ENCODE measurements at places on chromosomes 4 and X.

GRCh38 chrX:70504772-70505450, 60.3 kb downstream of the DLG3 start:
- no peak for DNase-seq
- no peaks in the 10 kb centered on the region for H3K27me3 ChIP-seq
- H3K36me3 ChIP-seq: no peaks in the 10 kb centered on the region
- H3K4me1 ChIP-seq: no peaks in the 10 kb centered on the region
- no peak overlapping the region for H3K27ac ChIP-seq

DNA sequence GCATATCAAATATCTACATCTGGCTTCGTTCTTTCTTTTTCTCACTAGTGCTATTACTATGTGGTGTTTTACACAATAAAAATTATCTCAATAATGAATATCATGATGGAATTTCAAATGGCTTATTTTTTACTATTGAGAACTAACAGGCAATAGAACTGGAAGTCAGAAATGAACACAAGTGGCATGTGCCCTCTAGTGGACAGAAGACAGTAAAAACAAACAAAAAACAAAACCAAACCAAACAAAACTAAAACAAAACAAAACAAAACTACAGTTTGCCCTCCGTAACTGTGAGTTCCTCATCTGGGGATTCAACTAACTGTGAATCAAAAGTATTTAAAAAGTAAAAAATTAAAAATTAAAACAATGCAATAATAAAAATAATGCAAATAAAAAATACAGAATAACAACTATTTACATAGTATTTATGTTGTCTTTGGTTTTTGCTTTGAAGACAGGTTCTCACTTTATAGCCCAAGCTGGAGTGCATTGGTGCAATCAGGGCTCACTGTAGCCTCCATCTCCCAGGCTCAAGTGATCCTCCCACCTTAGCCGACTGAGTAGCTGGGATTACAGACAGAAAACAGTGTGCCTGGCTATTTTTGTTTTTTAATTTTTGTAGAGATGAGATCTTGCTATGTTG, 195.6 kb upstream of the TACR3 start:
- no peaks in the 10 kb centered on the region for H3K27me3 ChIP-seq
- no peak overlapping the region for H3K4me3 ChIP-seq
- DNase-seq: no peak
- H3K27ac ChIP-seq: no peak overlapping the region
- H3K4me1 ChIP-seq: no peaks in the 10 kb centered on the region

GRCh38 chrX:150161193-150161592, 201.9 kb upstream of the MAMLD1 start:
- H3K4me1 ChIP-seq: no peaks in the 10 kb centered on the region
- H3K4me3 ChIP-seq: no peak overlapping the region
- no peaks in the 10 kb centered on the region for H3K36me3 ChIP-seq
- DNase-seq: no peak

DNA sequence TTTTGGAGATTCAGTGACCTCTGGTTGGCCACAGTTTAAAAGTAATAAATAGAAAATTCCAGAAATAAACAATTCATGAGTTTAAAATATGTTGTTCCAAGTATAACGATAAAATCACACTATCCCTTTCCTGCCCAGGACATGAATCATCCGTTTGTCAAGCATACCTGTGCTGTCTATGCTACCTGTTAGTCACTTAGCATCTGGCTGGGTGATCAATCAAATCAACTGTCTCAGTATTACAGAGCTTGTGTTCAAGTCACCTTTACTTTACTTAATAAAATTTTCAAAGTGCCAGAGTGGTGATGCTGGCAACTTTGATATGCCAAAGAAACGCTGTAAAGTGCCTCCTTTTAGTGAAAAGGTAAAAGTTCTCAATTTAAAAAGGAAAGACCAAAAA, 979.5 kb upstream of the NDST4 start:
- no peak overlapping the region for H3K4me3 ChIP-seq
- no peaks in the 10 kb centered on the region for H3K27me3 ChIP-seq
- no peak overlapping the region for H3K27ac ChIP-seq
- DNase-seq: no peak
- no peaks in the 10 kb centered on the region for H3K36me3 ChIP-seq
- no peaks in the 10 kb centered on the region for H3K4me1 ChIP-seq

DNA sequence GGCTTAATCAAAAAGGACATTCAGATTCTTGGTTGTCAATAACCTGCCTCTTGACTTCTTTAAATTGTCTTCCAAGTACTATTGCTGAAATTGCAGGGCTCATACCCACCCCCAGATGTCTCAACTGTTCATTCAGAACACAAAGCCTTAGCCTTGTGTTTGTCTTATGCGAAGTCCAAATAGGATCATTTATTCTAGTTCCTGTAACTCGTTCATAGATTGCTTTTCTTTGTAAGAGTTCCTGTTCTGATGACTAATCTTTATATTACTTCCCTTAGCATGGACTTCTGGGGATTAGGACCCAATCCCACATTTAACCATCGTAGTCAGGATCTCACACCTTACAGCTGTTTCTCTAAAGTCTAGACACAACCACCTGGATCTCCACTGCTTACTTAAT, 226.0 kb downstream of the VEGFC start:
- no peaks in the 10 kb centered on the region for H3K36me3 ChIP-seq
- no peak overlapping the region for H3K4me3 ChIP-seq
- no peaks in the 10 kb centered on the region for H3K27me3 ChIP-seq
- no peak for DNase-seq
- no peak overlapping the region for H3K27ac ChIP-seq

DNA sequence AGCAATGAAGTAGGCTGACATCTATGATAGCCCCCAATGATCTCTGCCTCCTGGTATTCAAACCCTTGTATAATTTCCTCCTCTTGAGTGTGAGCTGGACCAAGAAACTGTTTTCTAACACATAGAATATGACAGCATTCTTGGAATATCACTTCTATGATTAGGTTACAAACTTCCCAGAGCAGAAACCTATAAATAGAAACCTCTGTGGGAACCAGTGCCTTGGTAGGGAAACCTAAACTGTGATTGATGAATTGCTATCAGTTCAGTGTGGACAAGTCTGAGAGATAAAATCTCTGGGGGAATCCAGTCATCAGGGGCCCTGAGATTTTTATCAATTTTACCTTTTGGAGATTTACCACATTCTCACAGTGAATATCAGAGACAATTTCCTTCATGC, 756.5 kb upstream of the AGA start:
- H3K27me3 ChIP-seq: no peaks in the 10 kb centered on the region
- H3K27ac ChIP-seq: no peak overlapping the region
- no peaks in the 10 kb centered on the region for H3K36me3 ChIP-seq
- H3K4me3 ChIP-seq: no peak overlapping the region
- DNase-seq: no peak
- no peaks in the 10 kb centered on the region for H3K4me1 ChIP-seq

DNA sequence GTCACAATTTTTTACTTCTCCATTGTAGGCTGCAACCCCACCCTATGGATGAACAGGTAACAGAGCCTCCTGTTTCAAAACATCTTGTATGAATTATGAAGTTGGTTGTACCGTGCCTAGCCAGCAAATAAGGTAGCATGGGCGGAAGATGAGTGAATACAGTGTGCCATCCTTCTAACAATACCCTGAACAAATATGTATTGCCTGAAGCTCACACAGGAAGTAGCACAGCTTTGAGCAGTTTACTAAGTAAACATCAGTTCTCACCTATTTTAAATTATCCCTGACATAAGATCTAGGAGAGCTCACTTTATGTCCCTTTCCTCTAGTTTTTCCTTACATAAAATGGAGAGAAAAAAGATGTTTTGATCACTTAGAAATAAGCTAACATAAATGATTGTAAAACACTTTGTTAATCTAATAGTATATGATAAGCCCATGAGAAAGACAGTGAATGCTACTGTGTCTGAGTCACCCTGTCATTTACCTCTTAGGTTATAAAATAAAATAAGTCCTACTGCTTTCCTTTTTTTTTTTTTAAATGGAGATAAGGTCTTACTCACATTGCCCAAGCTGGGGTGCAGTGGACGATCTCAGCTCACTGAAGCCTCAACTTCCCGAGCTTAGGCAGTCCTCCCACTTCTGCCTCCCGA, 36.6 kb downstream of the GRSF1 start:
- no peak for DNase-seq
- H3K27ac ChIP-seq: no peak overlapping the region
- peaks cover 7% of the 10 kb centered on the region for H3K4me1 ChIP-seq
- H3K27me3 ChIP-seq: no peaks in the 10 kb centered on the region

GRCh38 chr4:147488556-147488955, 7.7 kb downstream of the EDNRA start:
- no peaks in the 10 kb centered on the region for H3K36me3 ChIP-seq
- H3K27me3 ChIP-seq: no peaks in the 10 kb centered on the region
- no peak for DNase-seq
- H3K27ac ChIP-seq: no peak overlapping the region
- H3K4me3 ChIP-seq: no peak overlapping the region
- no peaks in the 10 kb centered on the region for H3K4me1 ChIP-seq

DNA sequence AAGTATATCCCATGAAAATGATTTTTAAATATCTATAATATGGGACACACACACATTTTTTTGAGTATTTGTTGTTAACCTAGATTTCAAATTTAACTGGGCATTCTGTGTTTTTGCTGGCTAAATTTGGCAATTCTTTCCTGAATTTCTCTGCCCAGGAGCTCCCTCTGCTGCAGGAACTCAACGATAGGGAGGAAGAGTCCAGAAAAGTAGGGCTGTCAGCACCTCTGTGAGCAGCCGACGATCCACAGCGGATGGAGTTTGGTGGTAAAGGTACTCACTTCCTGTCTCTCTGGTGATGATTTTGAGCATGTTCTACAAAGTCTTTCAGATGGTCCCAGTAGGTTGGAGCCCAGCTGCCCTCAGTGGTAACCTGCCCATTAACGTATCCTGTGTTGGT, 23.1 kb upstream of the TMEM184C start:
- no peak for DNase-seq
- no peaks in the 10 kb centered on the region for H3K36me3 ChIP-seq
- H3K4me1 ChIP-seq: no peaks in the 10 kb centered on the region
- H3K27ac ChIP-seq: no peak overlapping the region

DNA sequence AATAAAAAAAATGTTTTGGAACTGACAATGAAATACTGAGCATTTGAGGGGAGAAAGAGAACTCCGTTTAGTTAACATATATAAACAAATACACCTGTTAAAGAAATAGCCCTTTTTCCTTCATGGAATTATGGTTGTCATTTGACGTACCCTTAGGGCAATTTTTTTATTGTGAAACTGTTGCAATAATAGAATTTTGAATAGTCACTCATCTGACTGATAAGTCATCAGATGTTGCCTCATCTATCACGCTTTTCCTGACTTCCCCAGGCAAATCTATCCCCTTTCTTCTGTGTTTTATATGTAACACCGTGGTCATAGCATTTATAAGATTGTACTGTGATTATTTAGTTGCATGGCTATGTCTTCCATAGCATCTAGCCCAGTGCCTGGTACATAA, 69.0 kb upstream of the HDAC8 start:
- no peak overlapping the region for H3K27ac ChIP-seq
- H3K4me1 ChIP-seq: no peaks in the 10 kb centered on the region
- no peaks in the 10 kb centered on the region for H3K36me3 ChIP-seq
- no peak for DNase-seq
- no peaks in the 10 kb centered on the region for H3K27me3 ChIP-seq

- no peak overlapping the region for H3K27ac ChIP-seq
- H3K4me1 ChIP-seq: no peaks in the 10 kb centered on the region
- H3K4me3 ChIP-seq: no peak overlapping the region
- DNase-seq: no peak
Observed at GRCh38 chr4:17400686-17401085, 111.2 kb downstream of the QDPR start.

GRCh38 chrX:12986164-12986779, 11.4 kb downstream of the TMSB4X start:
- no peak for DNase-seq
- no peak overlapping the region for H3K4me3 ChIP-seq
- H3K27me3 ChIP-seq: no peaks in the 10 kb centered on the region
- no peak overlapping the region for H3K27ac ChIP-seq
- H3K4me1 ChIP-seq: peaks cover 61% of the 10 kb centered on the region

GRCh38 chr4:127015667-127016117, 617.1 kb upstream of the INTU start:
- no peaks in the 10 kb centered on the region for H3K36me3 ChIP-seq
- no peak overlapping the region for H3K4me3 ChIP-seq
- no peaks in the 10 kb centered on the region for H3K4me1 ChIP-seq
- no peaks in the 10 kb centered on the region for H3K27me3 ChIP-seq
- DNase-seq: no peak
- no peak overlapping the region for H3K27ac ChIP-seq

DNA sequence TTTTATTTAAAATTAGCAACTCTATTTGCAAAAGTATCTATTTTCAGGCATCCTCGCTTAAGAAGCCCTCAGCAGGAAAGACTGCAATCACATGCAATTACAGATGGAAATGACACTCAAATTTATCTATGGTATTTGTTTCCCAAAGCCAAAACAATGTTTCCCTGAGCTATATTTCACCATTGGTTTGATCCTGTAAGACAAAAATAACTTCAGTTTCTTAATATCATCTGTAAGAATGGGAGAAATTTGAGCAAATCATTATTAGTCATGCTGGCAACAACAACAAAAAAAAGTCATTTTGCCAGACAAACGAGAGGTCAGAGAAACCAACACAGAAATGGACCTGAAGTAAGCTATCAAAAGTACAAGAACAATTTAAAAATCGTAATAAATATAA, 204.1 kb downstream of the NR3C2 start:
- DNase-seq: no peak

GRCh38 chrX:31228909-31229308, 157.1 kb upstream of the FTHL17 start:
- no peaks in the 10 kb centered on the region for H3K27me3 ChIP-seq
- no peak for DNase-seq
- H3K27ac ChIP-seq: no peak overlapping the region
- no peaks in the 10 kb centered on the region for H3K4me1 ChIP-seq
- H3K4me3 ChIP-seq: no peak overlapping the region
- H3K36me3 ChIP-seq: no peaks in the 10 kb centered on the region

DNA sequence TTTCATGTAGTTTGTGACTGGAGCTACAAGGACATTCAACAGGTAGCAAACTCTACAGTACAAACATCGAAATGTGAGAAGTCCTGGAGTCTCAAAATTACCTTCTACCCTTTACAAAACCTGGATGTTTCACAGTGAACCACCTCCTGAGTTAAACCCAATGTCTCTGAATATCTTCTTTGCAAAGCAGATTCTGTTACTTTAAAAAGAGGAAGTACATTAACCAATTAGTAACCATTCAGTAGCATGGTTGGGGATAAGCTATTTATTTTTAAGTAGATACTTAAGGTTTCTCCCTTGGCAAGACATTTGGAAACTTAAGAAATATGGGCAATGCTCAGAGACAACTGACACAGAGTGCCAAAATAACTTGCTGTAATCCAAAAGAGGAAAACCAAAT, 371.9 kb upstream of the NWD2 start:
- H3K36me3 ChIP-seq: no peaks in the 10 kb centered on the region
- no peak overlapping the region for H3K4me3 ChIP-seq
- H3K27me3 ChIP-seq: no peaks in the 10 kb centered on the region
- no peaks in the 10 kb centered on the region for H3K4me1 ChIP-seq
- DNase-seq: no peak
- H3K27ac ChIP-seq: no peak overlapping the region

GRCh38 chr4:186553717-186554116, 1.6 kb downstream of the MTNR1A start:
- no peak overlapping the region for H3K27ac ChIP-seq
- no peaks in the 10 kb centered on the region for H3K4me1 ChIP-seq
- H3K27me3 ChIP-seq: no peaks in the 10 kb centered on the region
- H3K4me3 ChIP-seq: no peak overlapping the region

GRCh38 chr4:177546745-177547144, 104.5 kb upstream of the AGA start:
- no peak for DNase-seq
- H3K27ac ChIP-seq: no peak overlapping the region
- no peaks in the 10 kb centered on the region for H3K4me1 ChIP-seq
- H3K4me3 ChIP-seq: no peak overlapping the region
